ENCODE measurements at places on chromosomes 16 and 17. TPM values are rescaled to one million over a fixed set of nuclear protein-coding genes. Genes with fewer than 3 reads are reported as not detected.

DNA sequence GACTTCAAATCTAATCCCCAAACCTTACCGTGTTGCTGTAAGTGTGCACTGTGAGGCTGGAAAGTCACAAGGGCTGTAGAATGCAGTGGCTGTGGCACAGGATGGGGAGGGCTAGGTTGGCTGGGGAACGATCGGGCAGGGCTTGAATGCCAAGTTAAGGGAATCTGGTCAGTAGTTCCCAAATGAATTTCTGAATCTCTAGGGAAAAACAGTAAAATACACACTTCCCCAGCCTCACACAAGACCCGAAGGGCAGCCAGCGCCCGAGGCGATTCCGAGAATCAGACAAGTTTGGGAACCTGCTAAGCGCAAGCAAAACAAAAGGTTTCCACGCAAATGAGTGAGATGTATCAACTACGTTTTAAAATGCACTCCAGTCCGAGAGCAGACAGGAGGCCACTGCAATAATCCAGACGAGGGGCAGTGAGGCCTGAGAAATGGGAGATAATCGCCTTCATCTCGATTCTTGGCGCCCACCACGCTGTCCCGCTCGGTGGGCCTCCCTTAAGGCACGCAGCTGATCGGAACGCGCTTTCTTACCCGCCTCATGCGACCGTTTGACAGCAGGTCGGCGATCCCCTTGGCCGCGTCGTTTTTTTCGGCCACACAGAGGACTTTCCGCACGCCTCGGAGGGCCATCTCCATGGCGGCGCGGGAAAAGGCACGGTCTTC is 599 bp downstream of the TOP3A start:
- peaks cover 10% of the 10 kb centered on the region for H3K4me1 ChIP-seq
- H3K36me3 ChIP-seq = peaks cover 22% of the 10 kb centered on the region

DNA sequence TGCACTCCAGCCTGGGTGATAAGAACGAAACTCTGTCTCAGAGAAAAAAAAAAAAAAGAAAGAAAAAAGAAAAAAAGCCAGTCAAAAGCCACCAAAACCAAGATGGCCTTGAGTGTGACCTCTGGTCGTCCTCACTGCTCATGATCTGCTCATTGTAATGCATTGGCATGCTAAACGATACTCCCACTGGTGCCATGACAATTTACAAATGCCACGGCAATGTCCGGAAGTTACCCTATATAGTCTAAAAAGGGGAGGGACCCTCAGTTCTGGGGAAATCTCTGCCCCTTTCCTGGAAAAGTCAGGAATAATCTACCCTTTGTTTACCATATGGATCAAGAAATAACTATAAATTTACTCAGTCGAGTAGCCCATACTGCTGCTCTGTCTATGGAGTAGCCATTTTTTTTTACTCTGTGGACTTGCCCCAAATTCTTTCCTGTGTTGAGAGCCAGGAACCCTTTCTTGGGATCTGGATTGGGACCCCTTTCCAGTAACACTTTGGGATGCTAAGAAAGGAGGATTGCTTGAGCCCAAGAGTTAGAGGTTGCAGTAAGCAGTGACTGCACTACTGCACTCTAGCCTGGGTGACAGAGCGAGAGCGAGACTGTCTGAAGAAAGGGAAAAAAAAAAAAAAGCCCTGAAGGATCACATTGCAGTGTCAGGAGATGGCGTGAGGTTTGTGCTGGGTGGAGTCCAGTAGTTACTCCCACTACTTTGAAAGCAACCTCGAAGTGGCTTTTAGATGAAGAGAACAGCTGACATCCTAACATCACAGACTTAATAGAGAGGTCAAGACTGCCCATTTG is 3.7 kb upstream of the TMEM231 start:
- H3K4me1 ChIP-seq = peaks cover 5% of the 10 kb centered on the region
- H3K27ac ChIP-seq = no peak overlapping the region
- no peak overlapping the region for H3K4me3 ChIP-seq
- H3K27me3 ChIP-seq = peaks cover 8% of the 10 kb centered on the region
- no peaks in the 10 kb centered on the region for H3K36me3 ChIP-seq
- peak; percentile 62 for DNase-seq

The TMEM238L gene
- not detected for total RNA-seq

DNA sequence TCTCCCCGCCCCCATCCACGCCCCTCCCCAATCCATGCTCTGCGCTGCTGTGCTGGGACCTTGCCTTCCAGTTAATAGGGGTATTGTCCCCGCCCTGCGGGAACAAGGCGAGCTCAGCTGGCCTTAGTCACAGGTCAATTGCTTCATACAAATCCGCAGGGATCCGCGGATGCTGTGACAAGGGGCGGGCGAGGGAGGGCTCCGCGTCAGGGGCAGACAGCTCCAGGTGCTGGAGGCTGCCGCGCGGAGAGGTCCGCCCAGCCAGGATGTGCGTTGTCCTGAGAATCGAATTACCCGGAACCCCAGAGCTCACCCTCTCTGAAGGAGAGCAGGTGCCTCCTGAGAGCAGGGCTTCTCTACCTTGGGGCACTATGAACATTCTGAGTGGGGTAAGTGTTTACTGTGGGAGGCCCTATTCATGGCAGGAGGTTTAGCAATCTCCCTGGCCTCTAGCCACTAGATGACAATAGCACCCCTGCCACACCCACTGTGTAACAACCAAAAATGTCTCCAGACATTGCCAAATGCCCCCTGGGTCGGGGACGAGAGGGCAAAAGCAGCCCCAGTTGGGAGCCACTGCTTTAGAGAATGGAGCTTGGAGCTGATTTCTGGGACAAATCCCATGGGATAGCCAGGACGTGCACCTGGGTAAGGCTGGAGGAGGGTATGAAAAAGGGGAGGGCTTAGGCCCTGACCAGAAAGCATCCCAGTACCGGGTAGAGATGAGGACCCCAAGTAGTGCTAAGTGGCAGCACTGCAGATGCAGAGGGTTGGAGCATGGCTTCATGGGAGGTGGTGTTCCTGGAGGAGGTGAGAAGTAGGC is 138.2 kb downstream of the CYLD start:
- no peaks in the 10 kb centered on the region for H3K36me3 ChIP-seq
- peaks cover 2% of the 10 kb centered on the region for H3K27me3 ChIP-seq
- no peak for DNase-seq

The CMTM1 gene
- total RNA-seq = 1.7 TPM

DNA sequence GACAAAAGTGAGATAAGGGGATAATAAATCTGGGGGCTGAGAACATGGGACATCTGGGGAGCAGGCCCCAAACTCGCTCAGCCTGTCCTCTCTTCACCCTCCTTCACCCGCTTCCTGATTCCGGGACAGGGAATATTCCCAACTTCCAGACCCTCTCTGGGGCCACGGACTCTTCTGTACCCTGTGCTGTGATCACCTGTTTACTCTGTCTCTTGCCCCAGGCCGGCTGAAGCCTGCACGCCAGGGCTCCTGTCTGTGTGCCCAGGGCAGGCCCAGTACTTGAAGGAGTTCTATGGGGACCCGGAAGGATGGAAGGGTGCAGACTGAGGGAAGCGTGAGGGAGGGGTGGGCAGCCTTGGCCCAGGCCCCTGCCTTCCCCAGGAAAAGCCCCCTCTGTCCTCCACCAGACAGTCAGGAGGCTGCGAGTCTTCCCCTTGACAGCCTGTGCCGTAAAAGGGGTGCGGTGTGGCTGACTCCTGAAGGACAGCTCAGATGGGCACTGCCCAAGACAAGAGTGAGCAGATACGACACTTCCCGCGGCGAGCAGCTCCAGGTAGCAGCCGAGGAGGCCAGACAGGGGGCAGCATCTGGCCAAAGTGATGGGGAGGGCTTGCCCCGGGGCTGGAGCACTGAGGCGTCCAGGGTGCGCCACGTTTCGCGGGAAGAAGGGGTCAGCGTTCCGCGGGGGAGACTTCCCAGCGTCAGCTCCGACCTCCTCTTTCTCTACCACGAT is 1.0 kb upstream of the CCNF start:
- DNase-seq = no peak
- H3K4me1 ChIP-seq = peaks cover 4% of the 10 kb centered on the region
- peak overlapping the region; percentile 89 for H3K4me3 ChIP-seq

The TSPAN10 gene
- 1.4 TPM for total RNA-seq

The TBC1D26 gene
- not detected for total RNA-seq

- no peaks in the 10 kb centered on the region for H3K36me3 ChIP-seq
- H3K4me3 ChIP-seq = no peak overlapping the region
- DNase-seq = peak; percentile 25
- H3K27me3 ChIP-seq = no peaks in the 10 kb centered on the region
- peaks cover 6% of the 10 kb centered on the region for H3K4me1 ChIP-seq
- H3K27ac ChIP-seq = no peak overlapping the region
These were observed 91.5 kb upstream of the HAS3 start for GRCh38 chr16:69013991-69014390.

DNA sequence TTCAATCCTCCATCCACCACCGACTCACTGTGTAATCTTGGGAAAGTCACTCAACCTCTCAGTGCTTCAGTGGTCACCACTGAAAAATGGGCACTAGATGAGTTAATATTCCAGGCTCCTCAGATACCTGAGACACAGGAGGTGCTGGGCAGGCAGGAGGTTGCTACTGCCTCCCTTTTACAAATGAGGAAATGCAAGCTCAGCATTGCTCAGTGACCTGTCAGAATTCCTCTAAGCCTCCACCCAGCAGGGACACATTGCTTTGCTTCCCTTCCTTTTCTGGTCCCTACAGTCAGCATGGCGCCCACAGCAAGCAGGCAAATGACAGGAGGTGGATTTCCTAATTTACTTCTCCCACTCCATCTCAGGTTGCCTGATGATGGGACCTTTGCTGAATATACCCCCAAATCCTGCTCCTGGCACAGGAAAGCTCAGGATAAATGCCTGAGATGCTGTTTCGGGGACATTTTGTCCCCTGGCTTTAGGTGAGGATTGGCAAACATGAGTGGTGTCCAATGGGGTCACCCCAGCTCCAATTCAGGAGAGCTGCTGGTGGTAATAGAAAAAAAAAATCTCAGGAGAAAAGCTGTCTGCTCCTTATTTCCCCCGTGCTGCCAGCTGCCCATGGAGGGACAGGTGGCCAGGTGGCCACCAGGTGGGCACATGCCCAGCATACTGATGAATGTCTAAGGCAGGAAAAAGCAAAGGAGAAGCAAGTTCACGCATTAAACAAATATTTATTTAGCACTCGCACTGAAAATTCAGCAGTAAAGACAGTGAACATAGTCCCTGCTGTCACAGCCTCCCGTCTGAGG is 5.0 kb upstream of the KRT13 start:
- H3K4me1 ChIP-seq = no peaks in the 10 kb centered on the region
- H3K27ac ChIP-seq = no peak overlapping the region
- H3K36me3 ChIP-seq = no peaks in the 10 kb centered on the region
- H3K4me3 ChIP-seq = no peak overlapping the region
- H3K27me3 ChIP-seq = peaks cover 1% of the 10 kb centered on the region

DNA sequence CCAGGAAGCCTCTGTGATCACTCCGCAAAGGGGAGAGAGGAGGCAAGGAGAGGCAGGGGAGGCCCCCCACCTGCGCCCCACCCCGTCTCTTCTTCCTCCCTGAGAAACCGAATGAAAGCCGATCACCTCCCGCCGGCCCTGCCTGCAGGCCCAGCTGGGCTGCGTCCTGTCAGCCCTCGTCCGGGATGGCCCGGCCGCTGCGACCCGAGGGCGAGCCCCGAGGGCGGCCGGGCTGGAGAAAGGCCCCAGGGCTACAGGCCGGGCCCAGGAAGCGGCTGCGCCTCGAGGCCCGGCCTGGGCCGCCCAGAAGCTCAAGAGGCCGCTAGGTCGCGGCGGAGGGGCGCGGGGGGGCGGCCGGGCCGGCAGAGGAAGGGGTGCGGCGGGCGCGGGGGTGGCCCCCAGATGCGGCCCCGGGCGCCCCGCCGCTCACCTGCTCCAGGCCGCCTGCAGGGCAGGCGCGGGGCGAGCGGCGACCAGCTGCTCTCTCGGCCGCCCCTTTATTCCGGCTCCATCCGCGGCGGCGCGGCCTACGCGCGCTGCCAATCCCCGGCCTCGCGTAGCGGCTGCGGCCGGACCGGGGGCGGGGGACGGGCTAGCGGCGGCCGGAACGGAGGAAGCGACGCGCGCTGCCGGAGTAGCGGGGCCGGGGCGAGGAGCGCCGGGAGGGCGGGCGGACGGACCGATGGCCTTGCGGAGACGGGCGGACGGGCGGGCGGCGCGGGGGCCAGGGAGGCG is at the start of gene ZNF319:
TSS of gene ZNF319 (minus strand) at position 702 of the 735 bp plus-strand sequence. CDS start 2,407 bp downstream, outside the sequence.
- DNase-seq = no peak
- peak within 1 kb of the TSS; percentile 49 for H3K27ac ChIP-seq
- H3K4me3 ChIP-seq = peak within 1 kb of the TSS; percentile 70
- peaks cover 38% of the 10 kb centered on the region for H3K36me3 ChIP-seq
- no peaks in the 10 kb centered on the region for H3K27me3 ChIP-seq

GRCh38 chr17:30996486-30996885 is 25.6 kb downstream of the RNF135 start:
- no peak for DNase-seq
- H3K4me3 ChIP-seq = no peak overlapping the region
- no peaks in the 10 kb centered on the region for H3K27me3 ChIP-seq
- no peak overlapping the region for H3K27ac ChIP-seq
- H3K4me1 ChIP-seq = no peaks in the 10 kb centered on the region
- H3K36me3 ChIP-seq = peaks cover 30% of the 10 kb centered on the region

- peaks cover 11% of the 10 kb centered on the region for H3K4me1 ChIP-seq
- H3K36me3 ChIP-seq = peaks cover 22% of the 10 kb centered on the region
- peak within 1 kb of the TSS; percentile 57 for H3K4me3 ChIP-seq
- no peaks in the 10 kb centered on the region for H3K27me3 ChIP-seq
- peak; percentile 98 for DNase-seq
- peak within 1 kb of the TSS; percentile 100 for H3K27ac ChIP-seq
These were observed at the start of the genes HCFC1R1 and THOC6 for GRCh38 chr16:3023669-3024478. TSS of gene HCFC1R1 (minus strand) at chr16:3023942. CDS start at chr16:3023941, 1 bp downstream. TSS of gene THOC6 (plus strand) at chr16:3024035. CDS start at chr16:3024327, 292 bp downstream.

The LSM12 gene
- 50.3 TPM for total RNA-seq

- no peak overlapping the region for H3K4me3 ChIP-seq
- H3K4me1 ChIP-seq = no peaks in the 10 kb centered on the region
- no peak overlapping the region for H3K27ac ChIP-seq
- DNase-seq = no peak
- no peaks in the 10 kb centered on the region for H3K27me3 ChIP-seq
- peaks cover 75% of the 10 kb centered on the region for H3K36me3 ChIP-seq
These were observed 9.5 kb downstream of the BLTP2 start for GRCh38 chr17:28635506-28635905.

- H3K4me3 ChIP-seq = no peak overlapping the region
- H3K27ac ChIP-seq = no peak overlapping the region
- H3K27me3 ChIP-seq = no peaks in the 10 kb centered on the region
- H3K4me1 ChIP-seq = no peaks in the 10 kb centered on the region
These were observed 39.7 kb downstream of the ABCC6 start for GRCh38 chr16:16183562-16183961.

- H3K27me3 ChIP-seq = no peaks in the 10 kb centered on the region
- H3K27ac ChIP-seq = no peak overlapping the region
- H3K4me1 ChIP-seq = peaks cover 11% of the 10 kb centered on the region
These were observed 63.3 kb downstream of the USP32 start for GRCh38 chr17:60328679-60329078.

DNA sequence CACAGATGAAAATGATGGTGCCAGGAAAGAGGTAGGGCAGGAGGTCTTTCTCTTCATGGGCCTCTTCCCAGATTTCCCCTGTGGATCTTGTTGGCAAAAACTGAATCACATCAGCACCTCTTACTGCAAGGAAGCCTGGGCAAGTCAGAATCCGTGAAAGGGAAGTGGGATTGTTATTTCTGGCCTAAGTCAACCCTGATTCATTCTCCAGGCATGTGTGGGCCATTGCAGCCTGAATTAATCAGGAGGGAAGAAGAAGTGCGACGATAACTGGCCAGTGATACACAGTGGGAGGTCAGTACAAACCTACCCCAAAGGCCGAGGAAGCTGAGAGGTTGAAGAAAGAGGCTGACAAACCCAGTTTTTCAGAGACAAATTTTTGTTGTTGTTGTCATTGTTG is 17.9 kb upstream of the NSMCE1 start:
- peaks cover 13% of the 10 kb centered on the region for H3K4me1 ChIP-seq
- no peaks in the 10 kb centered on the region for H3K36me3 ChIP-seq
- peak overlapping the region; percentile 84 for H3K27ac ChIP-seq
- no peak overlapping the region for H3K4me3 ChIP-seq
- no peaks in the 10 kb centered on the region for H3K27me3 ChIP-seq
- DNase-seq = peak; percentile 97

- no peak overlapping the region for H3K4me3 ChIP-seq
- H3K36me3 ChIP-seq = no peaks in the 10 kb centered on the region
- H3K27ac ChIP-seq = no peak overlapping the region
- H3K27me3 ChIP-seq = peaks cover 25% of the 10 kb centered on the region
- no peak for DNase-seq
- H3K4me1 ChIP-seq = no peaks in the 10 kb centered on the region
These were observed 25.0 kb downstream of the SGSH start for GRCh38 chr17:80195141-80195540.
